ENCODE measurements at places on chromosomes 2 and 18.

DNA sequence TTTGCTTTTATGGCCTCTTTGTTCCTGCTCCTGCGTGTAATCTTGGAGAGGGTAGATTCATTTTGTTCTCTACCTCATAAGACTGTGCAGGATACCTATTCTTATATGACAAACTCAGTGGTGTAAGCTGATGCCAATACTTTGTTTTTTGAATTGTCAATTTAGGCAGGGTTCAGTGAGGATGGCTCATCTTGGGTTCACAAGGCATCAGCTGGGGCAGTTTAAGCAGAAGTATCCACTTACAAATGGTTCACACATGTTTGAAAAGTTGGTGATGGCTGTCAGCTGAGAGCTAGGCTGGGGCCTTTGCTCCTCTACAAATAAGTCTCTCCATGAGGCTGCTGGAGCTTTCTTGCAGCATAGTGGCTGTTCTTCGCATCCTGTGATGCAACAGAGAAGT, 920.6 kb upstream of the PIK3C3 start:
- DNase-seq = no peak

DNA sequence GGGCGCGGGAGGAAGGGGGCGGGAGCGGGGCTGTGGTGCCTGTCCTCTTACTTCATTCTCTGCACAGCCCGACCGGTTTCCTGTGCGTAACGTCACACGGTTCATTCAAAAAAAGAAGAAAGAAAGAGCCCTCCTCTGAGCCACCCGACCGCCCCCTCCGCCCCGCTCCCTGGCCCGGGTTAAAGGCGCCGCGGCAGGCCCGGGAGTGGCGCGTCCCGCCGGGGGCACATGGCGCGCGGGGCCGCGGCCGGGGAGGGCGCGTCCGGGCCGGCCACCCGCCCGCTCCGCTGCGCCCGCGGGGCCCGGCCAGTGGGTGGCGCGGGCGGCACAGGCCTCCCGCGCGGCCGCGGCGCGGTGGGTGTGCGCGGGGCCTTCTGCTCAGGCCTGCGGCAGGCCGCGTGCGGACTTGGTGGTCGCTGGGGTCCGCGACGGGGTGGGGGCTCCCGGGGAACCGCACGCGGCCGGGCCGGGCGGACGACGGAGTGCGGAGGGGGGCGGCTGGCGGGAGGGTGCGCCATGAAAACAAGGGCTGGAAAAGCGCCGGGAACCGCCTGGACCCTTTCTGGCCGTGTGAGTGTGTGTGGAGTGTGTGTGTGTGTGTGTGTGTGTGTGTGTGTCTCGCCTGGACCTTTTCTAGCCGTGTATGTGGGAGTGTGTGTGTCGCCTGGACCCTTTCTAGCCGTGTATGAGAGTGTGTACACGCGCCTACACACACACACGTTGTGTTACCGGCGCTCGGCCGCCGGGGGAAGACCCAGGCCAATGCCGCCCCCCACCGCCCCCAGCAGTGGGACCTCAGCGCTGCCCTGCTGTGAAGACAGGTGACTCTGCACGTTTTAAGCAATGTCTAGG, 780 bp upstream of the BCL2 start:
- peak; percentile 79 for DNase-seq

- no peak for DNase-seq
These were observed 297.3 kb downstream of the GRB14 start for GRCh38 chr2:164323978-164324377.

- DNase-seq = no peak
These were observed 354.8 kb downstream of the MEIS1 start for GRCh38 chr2:66789741-66790140.

DNA sequence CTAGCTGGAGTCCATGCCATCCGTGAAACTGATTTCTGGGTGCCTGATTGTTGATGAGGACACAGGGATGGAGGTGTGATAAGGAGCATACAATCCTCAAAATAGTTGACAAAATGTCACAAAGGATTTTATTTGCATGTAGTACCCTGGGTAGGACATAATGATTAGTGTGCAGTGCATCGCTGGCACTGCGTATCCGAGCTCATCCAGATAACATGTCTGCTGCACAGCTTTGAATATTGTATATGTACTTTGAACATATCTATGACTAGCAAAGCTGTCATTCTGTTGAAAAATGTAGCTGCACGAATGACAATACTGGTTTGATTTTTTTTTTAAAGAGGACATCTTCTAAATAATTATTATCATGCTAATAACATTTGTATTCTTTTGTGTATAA, 529.7 kb upstream of the FANCL start:
- no peak for DNase-seq

- DNase-seq = peak; percentile 62
These were observed 48.8 kb downstream of the ADNP2 start for GRCh38 chr18:80157708-80158343.

GRCh38 chr2:231816327-231817026, 30.2 kb downstream of the COPS7B start:
- DNase-seq = no peak

Data from activated naive CD4-positive, alpha-beta T cell (primary cell).